ENCODE measurements at places on chromosomes 2 and 18.

DNA sequence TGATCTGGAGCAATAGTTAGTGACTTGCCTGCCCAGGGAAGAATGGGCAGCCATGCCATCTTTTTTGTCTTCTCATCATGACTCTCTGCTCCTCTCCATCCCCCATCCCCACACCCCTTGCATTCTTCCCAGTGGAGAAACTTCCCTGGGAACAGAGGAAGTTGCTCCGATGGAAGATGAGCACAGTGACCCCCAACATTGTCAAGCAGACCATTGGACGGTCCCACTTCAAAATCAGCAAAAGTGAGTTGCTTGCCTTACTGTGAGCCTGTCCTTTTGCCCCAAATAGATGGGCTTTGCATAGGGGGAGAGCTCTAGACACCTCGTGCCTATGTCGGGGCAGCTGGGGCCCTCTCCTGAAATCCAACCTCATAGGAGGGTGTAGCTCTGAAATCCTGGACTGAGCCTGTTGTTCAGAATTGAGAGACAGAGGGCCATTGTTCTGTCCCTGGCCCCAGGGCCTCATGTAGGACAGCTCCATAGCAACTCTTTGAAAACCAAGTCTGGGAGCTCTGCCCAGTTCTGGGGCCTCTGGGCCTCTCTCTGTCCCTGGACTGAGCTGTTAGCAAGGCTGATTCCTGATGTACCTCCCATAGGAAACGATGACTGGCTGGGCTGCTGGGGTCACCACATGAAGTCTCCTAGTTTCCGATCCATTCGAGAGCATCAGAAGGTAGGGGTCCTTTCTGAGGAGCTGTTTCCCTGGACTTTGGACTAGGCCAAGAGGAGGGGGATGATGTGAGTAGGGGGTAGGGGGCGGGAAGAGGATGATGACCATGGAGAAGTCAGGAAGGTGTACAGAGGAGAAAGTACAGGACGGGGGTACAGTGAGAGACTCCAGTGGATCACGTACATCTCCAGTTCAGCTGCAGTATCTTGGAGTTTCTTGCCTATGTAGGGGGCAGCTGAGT lies 35.2 kb downstream of the TTLL4 start:
- DNase-seq: no peak

- no peak for DNase-seq
Observed at GRCh38 chr18:39741755-39742466, 2176.3 kb upstream of the CELF4 start.

DNA sequence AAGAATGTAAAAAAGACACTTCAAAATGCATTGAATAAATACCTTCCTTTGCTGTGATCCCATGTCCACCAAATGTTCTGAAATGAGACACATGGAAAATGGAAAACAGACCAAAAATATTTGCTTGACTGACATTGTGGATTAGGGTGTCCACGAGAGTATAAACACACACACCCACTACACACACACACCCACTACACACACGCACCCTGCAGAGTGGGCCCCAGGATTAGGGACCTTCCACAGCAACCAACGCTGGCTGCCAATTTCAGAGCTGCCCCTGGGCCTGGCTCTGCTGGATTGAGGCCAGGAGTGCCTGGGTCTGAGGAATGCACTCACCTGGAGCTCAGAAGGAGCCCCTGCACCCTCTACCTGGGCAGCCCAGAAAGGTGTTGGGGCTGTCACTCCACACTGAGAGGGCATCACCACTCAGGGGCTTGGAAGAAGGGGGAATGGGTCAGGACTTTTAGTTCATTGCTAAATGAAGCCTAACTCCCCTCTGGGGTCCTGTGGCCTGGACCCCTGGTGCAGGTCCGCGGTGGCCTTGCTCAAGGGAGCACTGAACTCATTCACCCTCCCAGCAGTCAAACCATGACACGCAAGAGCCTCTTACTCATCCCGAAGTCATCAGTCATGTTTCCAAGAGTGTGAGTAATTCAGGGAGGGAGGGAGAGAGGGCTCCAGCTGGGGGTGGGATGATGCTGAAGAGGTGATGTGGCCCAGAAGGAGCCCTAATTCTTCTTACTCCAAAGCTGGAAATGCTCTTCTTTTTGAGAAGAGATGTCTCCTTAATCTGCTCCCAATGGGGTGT lies 50.2 kb upstream of the PLB1 start:
- DNase-seq: no peak

DNA sequence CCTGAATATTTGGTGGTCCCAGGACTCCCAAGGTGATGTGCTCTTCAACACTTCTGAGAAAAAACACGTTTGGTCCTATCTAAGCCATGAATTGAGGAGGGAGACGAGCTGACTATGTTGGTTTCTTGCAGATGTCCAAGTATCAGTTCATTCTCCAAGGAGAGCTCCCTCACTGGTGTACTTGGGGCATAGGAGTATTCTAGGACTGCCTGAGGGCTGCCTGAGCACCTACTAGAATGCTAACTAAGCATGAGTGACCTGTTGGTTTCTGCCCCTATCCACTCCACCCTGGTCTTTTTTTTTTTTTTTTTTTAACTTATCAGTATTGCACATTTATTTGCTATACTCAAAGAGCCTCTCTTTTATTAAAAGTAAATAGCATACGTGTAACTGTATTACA lies 200.5 kb upstream of the FANCL start:
- no peak for DNase-seq

GRCh38 chr2:109017017-109017416 lies 28.0 kb upstream of the EDAR start:
- DNase-seq: no peak

GRCh38 chr2:105081006-105081601 lies 43.2 kb downstream of the MRPS9 start:
- DNase-seq: no peak

Data from activated gamma-delta T cell (primary cell).